ENCODE measurements at places on chromosomes 2 and 18. TPM values are rescaled to one million over a fixed set of nuclear protein-coding genes. Genes with fewer than 3 reads are reported as not detected.

The SERPINB11 gene
- not detected for total RNA-seq

The ANKRD30B gene
- not detected for total RNA-seq

The LIPG gene
- 3.6 TPM for total RNA-seq

The TACR1 gene
- total RNA-seq: 3.9 TPM

The CYP26B1 gene
- total RNA-seq: 51.6 TPM

The ABCG8 gene
- not detected for total RNA-seq

All from lower leg skin (tissue), 4 donors.